ENCODE measurements at places on chromosomes 6 and 20. TPM values are rescaled to one million over a fixed set of nuclear protein-coding genes. Genes with fewer than 3 reads are reported as not detected.

DNA sequence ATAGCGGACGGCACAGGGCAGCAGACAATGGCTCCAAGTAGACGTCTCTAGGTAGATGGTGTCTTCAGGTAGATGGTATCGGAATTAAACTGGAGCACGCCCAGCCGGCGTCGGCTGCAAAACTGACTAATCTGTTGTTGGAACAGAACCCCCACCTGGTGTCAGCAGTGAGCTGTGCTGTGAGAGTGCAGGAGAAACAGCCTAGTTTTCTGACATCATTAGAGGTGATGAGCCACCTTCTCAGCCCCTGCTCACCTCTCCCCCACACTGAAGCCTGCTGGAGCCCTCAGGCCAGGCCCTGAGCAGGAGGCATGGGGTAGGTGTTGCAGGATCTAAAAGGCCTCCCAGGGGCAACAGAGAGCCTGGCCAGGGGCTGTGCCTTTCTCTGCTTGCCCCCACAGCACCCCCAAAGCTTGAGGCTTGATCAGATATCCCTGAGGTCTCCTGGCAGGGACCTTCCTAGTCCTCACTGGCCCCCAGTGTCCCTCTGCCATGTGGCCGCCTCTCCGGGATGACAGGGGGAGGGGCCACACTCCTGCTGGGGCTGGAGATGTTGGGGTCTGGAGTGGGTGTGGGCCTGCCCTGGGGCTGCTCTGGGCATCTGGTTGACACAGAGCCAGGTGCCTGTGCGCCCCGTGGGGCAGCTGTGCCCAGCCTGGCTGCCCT, 6.9 kb upstream of the HELZ2 start:
- H3K36me3 ChIP-seq, result no peaks in the 10 kb centered on the region
- no peaks in the 10 kb centered on the region for H3K4me1 ChIP-seq
- DNase-seq, result no peak
- H3K27me3 ChIP-seq, result no peaks in the 10 kb centered on the region
- no peak overlapping the region for H3K4me3 ChIP-seq
- H3K27ac ChIP-seq, result no peak overlapping the region

DNA sequence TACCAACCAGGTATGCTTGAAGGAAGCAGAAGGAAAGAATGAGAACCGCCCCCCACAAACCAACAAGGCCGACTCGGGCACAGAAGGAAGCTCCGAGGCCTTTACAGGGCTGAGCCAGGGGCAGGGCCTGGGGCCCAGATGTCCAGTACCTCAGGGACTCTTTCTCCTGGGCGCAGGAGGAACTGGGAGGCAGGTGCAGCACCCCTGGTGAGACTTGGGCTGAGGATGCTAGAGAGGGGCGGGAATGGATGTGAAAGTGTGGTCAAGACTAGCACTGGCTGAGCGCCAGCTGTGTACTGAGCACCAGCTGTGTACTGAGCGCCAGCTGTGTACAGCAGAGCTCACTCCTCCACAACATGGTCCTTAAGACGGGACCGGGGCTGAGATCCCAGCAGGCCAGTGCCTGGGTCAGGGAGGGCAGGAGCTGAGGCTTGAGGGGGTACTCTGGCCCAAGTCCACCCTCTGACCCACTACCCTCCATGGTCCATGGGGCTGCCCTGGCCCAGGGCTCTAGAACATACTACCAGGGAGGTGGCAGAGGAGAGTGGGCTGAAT, 369.4 kb downstream of the TAF4 start:
- DNase-seq, result no peak
- H3K4me1 ChIP-seq, result no peaks in the 10 kb centered on the region
- H3K36me3 ChIP-seq, result no peaks in the 10 kb centered on the region

The MICAL1 gene
- 23.7 TPM for total RNA-seq

The SYTL3 gene
- 10.1 TPM for total RNA-seq

The ABHD16B gene
- not detected for total RNA-seq

Data from esophagus muscularis mucosa (tissue), 4 donors.